ENCODE measurements at places on chromosomes 3 and 15.

GRCh38 chr3:172342097-172342659 is 106.1 kb downstream of the GHSR start:
- no peak for DNase-seq

- DNase-seq = no peak
These were observed 30.2 kb upstream of the AMOTL2 start for GRCh38 chr3:134404366-134404885.

DNA sequence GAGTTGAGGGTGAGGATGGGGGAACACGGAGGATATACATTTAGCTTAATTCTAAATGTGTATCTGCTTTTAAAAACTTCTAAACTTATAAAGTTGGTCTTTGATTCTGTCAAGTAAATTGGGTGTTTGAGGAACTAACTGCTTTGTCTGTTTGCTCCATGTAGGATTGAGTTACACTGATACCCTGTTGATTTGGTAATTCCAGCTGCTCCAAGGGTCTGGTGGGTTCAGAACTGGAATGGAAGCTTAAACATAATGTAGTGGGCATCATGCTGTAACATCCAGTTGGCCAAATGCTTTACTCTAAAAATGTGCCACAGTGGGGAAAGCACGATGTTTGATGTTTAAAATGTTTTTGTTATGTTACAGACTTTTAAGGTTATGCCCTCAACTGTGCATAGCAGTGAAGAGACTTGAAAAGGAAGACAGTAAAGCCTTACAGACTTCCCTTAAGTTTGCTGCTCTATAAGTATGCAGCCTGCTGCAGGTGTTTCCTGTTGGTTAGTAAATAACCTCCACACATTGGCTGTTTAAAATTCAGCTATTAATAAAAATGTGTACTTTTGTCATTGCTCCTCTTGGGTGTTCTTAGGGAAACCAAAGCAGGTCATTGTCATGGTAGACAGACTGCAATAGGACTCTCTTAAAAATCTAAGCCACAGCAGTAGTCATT is 5.9 kb upstream of the EDEM1 start:
- no peak for DNase-seq

DNA sequence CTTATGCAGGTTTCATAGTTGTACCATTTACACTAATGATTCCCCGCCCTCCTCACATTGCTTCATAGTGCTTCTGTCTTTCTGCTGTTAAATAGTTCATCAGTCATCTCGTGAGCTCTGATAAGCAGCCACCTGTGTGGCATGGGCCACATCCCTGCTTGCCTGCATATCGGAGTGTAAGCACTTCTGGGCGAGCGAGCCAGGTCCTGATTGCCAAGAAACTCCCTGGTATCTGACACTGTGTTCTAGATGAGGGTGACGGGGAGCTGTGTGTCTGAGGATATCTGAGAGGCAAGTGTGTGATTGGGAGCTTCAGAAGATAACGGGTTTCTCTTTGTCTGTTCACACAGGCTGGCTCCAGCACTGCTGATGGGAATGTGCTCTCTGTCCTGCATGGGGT is 130.6 kb downstream of the LRIG1 start:
- DNase-seq = no peak

- peak; percentile 66 for DNase-seq
These were observed 26.2 kb downstream of the MAP4 start for GRCh38 chr3:47989981-47990440.

DNA sequence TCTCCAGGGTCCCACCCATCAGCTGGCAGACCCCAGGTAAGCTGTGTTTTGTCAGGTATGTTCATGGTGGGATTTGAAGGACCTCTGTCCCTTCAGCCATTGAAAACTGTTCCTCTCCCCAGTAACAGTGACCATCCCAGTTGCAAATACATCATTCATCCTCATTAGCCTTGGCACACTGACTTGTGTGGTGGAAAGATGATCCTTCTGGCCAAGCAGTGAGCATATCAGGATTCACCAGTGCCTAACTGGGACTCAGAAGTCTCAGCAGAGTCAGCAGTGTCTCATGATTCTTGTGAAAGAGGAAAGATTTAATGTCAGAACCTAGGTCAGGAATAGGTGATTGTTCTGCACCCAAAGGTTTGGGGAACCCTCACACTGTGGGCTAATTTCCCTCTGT is 90.2 kb downstream of the DNAJB8 start:
- no peak for DNase-seq

GRCh38 chr15:48966595-48967301 is 3.0 kb upstream of the SHC4 start:
- DNase-seq = no peak

- DNase-seq = no peak
These were observed 61.8 kb downstream of the ZBTB20 start for GRCh38 chr3:115085197-115085865.

GRCh38 chr15:74239051-74239705 is 3.1 kb downstream of the CCDC33 start:
- no peak for DNase-seq

DNA sequence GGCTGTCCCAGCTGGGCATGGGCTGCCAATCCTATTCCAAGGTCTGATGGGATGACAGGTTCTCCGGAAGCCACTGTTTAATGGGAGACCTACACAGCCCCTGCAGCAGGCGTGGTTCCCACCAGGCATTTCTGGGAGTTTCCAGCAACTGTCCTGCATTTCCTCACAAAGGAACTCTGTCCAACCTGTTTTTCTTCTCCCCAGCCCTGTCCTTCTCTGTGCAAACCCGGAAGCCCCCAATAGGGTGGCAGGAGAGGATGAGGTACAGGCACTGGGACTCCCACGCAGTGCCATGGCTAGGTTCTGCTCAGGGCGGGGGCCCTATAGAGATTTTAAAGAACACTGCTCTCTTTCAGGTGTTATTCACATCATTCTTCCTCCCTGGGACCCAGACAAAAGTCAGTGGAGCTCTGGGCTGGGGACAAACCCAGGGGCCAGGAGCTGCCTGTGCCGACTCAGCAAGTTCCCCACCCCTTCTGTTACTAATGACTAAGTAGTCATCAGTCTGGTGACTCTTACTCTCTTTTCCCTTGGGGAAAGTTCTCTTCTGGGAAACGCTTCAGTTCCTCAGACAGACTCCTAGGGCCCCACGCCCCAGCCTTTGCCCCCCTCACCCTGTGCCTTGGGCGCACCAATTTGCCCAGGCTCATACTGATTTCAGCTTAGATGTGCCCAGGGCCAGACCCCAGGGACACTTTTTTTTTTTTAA is 97.7 kb downstream of the CD47 start:
- peak; percentile 68 for DNase-seq

DNA sequence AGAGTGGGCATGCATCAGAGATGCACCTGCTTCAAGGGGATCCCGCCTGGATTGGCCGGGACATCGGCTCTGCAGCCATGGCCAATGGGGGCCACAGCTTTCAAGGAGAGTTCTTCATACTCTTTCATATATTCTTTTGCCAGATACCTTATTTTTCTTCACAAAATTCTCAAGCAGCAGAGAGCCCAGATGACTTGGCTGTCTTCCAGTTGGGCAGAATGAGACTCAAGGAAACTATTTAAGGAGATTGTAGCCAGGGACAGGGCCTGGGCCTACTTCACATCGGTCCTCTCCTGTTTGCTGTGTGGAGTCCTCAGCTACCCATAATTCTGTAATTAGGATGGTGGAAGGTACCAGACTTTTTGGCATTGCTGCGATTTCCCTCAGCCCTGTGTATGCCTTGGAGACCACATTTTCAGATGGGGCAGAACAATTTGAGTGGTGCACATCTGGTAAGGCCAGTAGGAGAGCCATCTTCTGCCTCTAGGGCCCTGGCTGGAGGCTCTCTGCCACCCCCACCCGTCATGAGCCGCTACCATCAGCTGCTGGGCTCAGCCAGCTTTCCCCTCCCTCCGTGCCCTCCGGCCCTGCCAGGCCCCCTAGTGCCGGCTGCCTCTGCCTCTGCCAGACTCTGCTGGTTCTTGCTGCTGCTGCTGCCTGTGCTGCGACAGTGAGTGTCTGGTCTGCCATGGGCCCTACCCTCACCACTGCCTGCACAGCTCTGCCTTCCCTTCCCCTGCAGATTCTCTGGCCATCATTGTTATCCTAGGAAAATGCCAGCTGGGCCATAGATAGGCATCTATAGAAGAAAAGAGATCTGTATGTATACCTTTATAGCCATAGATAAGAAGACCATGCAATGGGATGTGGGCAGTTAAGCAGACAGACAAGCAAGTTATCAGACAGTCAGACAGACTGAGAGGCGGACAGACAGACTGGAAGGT is 6.7 kb downstream of the PLIN1 start:
- DNase-seq = no peak

GRCh38 chr15:87268675-87269074 is 987.9 kb downstream of the NTRK3 start:
- no peak for DNase-seq

DNA sequence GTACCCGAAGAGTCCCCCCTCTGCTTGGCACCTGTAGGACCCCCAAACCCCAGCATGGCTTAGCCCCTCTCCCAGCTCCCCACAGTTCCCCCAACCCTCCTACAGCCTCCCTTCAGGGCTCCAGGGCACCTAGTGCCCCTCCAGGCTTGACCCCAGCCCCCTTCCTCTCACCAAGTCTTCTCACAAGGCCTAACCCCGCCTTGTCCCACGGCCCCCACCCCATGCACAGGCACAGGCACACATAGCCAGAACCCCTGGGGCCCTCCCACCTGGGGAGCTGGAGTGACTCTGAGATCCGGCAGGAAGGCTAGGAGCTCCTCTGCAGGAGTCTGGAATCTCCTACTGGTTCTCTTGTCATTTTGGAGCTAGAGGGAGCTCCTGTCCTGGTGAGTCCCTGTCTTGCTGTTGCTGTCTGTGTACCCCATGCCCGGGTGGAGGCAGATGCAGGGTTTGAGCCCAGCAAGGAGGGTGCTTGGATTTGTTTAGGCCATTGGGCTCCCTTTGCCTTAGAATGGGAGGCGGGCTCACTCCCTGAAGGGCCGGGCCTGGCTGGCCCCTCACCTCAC is 39.6 kb downstream of the KLF13 start:
- DNase-seq = no peak

DNA sequence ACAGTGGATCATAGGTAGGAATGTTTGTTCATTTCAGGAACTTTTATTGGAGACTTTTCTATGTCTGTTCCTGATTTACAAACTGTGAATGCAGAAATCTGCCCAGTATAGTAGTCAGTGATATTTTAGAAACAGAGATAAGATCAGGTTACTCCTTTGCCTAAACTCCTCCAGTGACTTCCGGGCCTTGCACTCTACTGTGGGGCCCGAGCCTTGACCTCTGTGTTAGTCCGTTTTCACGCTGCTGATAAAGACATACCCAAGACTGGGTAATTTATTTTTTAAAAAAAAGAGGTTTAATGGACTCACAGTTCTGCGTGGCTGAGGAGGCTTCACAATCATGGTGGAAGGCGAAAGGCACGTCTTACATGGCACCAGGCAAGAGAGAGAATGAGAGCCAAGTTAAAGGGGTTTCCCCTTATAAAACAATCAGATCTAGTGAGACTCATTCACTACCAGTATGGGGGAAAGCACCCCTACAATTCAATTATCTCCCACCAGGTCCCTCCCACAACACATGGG is 127.1 kb downstream of the DNAJB8 start:
- DNase-seq = no peak

DNA sequence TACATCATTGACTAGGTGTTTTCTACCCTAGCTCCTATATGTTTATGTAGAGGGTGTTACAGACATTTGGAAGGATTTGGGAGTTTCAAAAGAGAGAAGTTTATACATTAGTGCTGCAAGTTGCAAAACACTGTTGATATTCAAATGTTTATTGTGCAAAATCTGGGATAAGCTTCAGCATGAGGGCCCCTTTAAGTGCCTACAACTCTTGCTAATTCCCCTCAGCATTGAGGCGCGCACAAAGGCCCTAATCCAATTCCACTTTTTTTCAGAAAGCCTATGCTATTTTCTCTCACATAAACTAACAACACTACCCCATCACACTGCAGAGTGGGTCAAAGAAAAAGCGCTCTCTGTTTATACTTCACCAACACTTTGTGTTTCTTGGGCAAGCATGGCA is 208.0 kb downstream of the NR2F2 start:
- no peak for DNase-seq

GRCh38 chr3:10558736-10559135 is 53.4 kb upstream of the ATP2B2 start:
- DNase-seq = no peak

GRCh38 chr3:30248423-30248822 is 358.0 kb upstream of the TGFBR2 start:
- DNase-seq = no peak

DNA sequence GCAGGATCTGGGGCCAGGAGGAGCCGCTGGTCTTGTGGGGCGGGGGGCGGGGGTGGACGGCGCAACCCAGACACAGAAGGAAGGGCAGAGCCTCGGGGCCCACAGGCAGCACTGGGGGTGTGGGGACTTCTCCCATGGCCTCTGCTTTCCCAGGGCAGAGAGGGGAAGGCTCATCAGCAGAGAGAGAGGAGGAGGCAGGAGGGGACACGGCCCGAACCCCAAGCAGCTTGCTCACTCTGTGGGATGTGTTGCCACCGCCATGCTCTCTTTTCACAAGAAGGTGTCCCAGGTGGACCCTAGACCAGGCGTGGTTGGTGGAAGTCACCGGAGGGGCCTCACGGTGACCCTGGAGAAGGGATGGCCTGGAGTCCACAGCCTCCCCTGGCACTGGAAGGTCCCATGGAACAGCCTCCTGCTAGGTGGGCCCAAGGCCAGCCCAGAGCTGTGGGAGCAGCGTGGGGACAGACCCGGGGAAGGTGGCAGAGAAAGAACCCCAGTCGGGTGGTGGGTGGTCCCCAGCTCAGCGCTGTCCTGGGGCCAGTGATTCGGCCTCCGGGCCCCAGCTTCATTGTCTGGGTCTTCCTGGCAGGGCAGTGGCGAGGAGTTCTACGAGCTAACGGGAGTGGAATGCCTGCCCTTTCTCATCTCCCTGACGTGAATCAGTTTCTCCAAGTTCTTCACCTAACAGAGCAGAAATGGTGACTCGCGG is 46.8 kb upstream of the PCSK6 start:
- DNase-seq = no peak

DNA sequence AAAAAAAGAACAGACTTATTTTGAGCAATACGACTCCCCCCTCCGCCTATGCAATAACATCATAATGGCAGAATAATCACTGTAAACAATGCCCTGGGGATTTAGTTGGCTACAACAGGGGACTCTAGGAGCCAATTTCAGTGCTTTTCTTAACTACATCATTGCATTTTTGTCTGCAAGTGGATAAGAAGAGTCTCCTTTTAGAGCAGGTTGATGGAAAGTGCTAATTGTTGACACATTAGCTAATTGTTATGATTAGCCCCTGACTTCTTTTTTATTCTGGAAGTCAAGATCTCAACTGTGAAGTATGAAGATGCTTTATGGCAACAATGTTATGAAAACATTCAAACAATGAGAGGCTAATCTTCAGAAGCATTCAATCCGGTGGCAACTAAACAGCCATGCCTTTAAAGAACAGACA is 121.2 kb downstream of the MECOM start:
- DNase-seq = no peak

DNA sequence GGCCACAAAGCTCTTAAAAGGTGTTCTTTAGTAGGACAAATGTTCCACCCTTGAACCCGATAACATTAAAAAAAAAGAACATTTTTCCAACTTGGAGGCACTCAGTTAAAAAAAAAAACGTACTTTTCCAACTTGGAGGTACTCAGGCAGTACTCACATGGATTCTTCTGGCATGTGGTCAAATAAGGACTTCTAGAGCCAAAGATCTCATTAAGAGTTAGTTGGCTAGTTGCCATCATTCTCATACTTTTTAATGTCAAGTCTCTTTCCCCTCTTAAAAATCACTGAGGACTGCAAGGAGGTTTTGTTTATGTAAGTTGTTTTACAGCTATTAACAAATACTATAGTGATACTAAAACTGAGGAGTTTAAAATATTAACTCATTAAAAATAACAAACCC is 101.0 kb downstream of the CADPS start:
- DNase-seq = no peak

GRCh38 chr3:66256806-66257205 is 36.0 kb downstream of the SLC25A26 start:
- DNase-seq = no peak

Data from RWPE1 (cell line).